ENCODE measurements at places on chromosomes 1 and 21.
A peak's percentile ranks its signal among the peaks of the same experiment; 100 is the strongest.

DNA sequence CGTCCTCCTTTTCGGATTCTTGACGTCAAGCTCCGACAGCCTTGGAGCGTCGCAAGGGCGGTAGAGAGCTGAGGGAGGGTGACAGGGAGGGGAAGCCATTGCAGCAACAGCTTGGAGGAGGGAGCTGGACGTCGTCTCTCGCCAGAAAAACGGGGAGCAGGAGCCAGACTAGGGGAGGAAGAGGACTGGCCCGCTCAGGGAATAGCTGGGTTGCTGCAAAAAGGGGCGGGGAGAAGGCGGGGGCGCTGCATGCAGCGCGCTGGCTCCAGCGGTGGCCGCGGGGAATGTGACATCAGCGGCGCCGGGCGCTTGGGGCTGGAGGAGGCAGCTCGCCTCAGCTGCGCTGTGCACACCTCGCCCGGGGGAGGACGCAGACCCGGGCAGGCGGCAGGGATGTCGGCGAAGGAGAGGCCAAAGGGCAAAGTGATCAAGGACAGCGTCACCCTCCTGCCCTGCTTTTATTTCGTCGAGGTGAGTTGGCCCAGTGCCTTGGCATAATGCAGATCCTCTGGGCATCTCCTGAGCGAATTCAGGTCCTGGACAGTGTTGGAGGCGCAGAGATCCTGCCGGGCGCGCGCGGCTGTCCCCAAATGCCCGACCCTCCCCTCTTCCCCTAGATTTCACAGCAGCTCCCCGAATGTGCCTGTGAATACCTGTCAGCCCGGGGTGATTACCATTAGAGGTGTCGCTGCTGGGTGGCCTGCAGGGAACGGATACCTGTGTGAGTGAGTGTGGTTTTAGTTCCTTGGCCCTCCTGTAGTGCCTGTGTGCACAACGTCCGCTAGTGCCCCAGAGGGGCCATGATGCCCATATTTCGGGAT is at the start of gene PLPPR4:
TSS of gene PLPPR4 (plus strand) at position 292 of the 821 bp plus-strand sequence. CDS start at position 394, 102 bp downstream.
- DNase-seq, result peak; percentile 73

DNA sequence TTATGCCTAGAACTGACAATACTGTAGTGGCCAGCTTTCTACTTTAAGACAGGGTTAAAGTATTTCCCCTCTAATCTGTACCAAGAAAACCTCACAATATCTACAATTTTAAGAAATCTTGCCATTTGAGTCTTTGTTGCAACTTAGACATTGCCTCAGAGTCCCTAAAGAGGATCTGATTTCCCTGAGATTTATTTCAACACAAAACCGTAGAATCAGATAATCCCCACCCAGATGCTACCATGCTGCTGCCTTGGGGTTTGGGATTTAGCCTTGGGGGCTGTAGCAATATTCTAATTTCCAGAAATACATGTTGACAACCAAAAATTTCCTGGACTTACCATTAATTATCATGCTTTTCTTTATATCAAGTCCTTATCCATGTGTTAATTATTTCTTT is 50.3 kb upstream of the DENND1B start:
- DNase-seq, result no peak

GRCh38 chr1:18886003-18886335 is 16.4 kb downstream of the ALDH4A1 start:
- no peak for DNase-seq

DNA sequence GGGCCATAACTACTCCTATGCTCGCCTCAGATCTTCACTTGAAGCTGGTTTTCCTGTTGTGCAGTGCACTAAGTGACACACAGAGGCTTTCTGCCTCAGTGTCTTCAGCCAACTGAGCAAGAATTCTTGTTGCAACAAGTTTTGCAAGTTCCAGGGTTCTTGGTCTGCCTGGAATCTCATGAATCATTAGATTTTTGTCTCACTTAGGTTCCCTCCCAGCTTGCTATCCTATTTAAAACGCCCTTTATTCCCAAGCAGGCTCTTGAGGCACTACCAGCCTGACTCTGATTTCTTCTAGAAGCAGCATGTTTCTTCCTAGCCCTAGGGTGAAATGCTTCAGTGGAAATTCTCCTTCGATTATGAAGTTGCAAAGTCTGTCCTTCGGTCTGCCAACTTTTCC is 158.8 kb downstream of the C1orf21 start:
- DNase-seq, result no peak
